ENCODE measurements at places on chromosomes 5 and 9.

DNA sequence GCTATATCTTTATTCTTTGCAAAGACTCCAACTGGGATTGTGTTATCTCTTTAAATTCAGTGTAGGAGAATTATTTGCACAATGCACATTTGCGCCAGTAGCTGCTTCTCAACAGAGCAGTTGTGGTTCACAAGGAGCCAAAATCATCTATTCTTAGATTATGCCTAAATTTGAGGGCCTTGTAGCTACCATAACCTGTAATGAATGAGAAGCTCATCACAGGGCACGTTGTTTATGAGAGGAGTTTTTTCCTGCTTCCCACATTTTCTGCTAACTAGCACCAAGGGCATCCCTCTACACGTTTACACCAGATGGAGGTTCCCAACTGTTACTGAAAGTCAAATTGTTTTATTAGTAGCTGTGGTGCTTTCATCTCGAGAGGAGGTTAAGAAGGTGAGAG, 322.4 kb downstream of the TMEM161B start:
- no peak for DNase-seq

GRCh38 chr9:94903961-94904421, 177.5 kb downstream of the AOPEP start:
- DNase-seq, result no peak

DNA sequence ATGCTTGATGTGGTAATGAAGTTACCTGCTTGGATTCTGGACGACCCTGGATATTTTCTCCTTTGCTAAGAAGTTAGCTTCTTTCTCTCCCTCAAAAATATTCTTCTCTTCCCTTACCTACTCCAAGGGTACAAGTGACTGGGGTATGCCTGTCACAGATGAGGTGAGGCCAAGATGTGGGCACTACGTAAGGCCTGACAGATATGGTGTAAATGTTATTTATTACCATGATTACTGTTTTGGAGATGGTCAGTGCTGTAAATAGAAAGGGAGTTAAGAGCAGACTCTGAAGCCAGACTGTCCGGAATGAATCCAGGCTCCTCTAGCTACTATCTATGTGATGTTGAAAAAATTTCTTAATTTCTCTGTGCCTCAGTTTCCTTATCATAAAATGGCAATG, 1.1 kb upstream of the KIAA1958 start:
- DNase-seq, result no peak

- no peak for DNase-seq
Measured at GRCh38 chr5:148457183-148457620, 73.4 kb downstream of the FBXO38 start.

DNA sequence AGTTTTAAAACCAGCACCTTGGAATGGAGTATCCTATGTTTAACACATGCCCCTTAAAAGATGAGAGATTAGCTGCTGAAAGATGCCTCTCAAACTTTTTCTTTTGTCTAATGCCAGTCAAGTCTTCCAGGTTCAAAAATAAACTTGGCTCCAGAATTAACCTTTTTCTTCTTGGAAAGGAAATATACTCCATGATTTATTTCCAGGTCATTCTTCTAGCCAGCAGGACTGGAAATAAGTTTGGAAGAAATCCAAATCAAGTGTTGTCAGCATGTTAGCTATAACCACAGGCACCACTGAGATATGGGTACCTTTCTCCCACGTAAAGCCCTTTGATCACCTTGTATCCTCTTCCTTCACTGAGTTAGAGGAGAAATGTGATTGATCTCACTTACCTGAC, 56.1 kb downstream of the NLN start:
- no peak for DNase-seq

Measured in stimulated activated CD4-positive, alpha-beta T cell treated with anti-CD3 and anti-CD28 coated beads, Interleukin-1b, Interleukin-23, amount 100 ng/mL, for 4 hours (primary cell).